SJCRH30 (cell line): ENCODE measurements at places on chromosomes 2 and 18.

GRCh38 chr2:232892221-232892620, 22.2 kb downstream of the SNORC start:
- DNase-seq: no peak

GRCh38 chr2:65660340-65660739, 227.9 kb upstream of the SPRED2 start:
- DNase-seq: no peak

DNA sequence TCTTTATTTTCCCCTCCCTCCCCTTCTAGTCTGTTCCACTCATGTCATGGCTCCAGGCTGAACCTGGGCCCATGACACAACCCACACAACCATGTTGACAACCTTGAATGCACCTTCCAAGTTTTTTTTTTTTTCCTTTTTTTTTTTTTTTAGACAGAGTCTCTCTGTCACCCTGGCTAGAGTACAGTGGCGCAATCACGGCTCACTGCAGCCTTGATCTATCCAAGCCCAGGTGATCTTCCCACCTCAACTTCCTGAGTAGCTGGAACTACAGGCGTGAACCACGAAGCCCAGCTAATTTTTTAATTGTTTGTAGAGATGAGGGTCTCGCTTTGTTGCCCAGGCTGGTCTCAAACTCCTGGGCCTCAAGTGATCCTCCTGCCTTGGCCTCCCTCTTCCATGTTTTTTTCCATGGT, 21.9 kb upstream of the ROCK2 start:
- DNase-seq: no peak

- DNase-seq: no peak
These were observed 47.9 kb downstream of the EML6 start for GRCh38 chr2:54771166-54771885.

GRCh38 chr2:109162999-109163398, 34.0 kb downstream of the SH3RF3 start:
- DNase-seq: peak; percentile 71

DNA sequence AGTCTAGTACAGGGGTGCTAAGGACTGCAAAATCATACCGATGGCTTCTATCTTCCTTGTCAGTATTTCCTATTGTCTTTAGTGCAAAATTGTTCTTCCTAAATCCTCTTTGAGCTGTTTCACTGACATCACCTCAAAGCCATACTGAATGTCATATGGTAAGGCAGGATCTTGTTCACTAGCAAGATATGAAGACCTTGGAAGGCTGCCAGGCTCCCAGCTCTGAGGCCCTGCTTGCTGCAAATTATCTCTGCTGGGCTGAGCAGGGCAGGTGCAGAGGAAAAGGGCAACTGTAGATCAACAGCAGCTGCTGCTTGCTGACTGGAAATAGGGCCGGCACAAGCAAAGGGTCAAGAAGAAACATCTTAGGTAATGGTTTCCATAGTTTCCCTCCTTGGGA, 58.2 kb downstream of the PMAIP1 start:
- DNase-seq: peak; percentile 94

GRCh38 chr2:178025551-178026185, 46.9 kb downstream of the PDE11A start:
- no peak for DNase-seq

DNA sequence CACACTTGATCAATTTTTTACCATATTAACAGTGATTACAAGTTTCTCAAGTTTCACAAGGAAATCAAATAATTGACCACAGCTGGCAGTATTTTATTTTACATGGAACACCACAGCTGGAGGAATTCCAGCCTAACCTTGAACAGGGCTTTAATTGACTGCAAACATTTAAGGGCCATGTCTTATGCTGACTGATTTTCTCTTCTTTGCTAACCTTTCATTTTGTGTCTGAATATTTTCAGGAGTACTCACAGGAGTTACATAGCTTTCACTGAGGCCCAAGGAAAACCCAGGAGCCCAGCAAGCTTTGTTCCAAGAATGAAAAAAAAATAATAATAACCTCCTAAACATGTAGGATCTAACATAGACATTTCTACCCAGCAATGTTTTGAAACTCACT, 49.6 kb downstream of the FRZB start:
- DNase-seq: no peak

GRCh38 chr2:101361522-101361921, 25.8 kb downstream of the CREG2 start:
- no peak for DNase-seq

DNA sequence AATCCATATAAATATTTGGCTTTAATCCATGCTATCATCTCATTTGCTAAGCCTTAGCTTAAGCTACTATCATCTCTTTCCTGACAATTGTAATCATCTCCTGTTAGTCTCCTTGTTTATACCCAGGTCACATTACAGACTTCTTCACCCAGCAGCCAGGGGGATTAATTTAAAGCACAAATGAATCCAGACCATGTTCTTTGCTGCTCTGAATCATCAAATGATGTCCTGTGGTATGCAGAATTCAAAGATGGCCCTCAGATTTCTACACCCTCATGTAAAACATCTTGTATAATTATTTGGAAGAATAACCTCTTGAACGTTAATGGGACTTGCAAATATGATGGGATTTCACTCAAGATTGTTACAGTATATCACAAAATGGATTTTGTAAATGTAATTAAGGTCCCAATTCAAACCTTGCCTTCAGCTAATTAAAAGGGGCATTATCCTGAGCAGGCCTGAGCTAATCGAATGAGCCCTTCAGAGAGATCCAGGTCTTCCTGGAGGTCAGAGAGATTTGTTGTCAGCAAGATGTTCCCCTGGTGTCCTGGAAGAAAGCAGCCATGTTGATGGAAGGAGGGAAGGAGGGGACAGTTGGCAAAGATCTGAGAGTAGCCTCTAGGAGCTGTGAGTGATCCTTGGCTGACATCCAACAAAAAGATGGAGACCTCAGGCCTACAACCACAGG, 241.1 kb upstream of the MMADHC start:
- DNase-seq: no peak

DNA sequence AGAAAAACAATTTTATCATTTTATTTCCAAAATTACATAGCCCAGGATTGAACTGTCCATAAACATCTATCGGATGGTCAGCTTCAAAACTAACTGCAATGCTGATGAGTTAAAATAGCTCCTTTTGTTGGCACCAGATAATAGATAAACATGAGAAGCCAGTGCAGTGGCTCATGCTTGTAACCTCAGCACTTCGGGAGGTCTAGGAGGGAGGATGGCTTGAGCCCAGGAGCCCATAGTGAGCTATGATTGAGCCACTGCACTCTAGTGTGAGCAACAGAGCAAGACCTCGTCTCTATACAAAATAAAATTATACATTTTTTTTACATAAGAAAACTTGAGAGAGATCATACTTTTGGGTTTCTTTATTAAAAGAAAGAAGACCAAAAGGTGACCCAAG, 34.6 kb upstream of the IMPA2 start:
- DNase-seq: peak; percentile 43

DNA sequence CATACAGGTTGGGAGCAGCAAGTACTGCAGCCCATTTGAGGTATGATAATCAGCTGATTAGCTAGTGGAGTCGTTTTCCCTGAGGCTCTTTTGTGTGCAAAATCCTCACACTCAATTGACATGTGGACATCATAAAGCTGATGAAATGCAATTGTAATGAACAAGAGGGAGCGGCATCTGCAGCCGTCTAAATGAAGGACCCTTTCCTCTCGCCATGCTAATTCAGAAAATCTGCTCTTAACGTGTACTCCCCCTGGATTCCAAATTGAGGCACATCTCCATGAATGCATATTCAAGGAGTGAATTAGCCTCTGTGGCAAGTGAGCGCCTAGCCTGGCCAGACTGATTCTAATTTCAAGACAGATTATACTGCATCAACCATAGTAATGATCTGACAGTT, 260.9 kb upstream of the ATP5MC3 start:
- DNase-seq: no peak

DNA sequence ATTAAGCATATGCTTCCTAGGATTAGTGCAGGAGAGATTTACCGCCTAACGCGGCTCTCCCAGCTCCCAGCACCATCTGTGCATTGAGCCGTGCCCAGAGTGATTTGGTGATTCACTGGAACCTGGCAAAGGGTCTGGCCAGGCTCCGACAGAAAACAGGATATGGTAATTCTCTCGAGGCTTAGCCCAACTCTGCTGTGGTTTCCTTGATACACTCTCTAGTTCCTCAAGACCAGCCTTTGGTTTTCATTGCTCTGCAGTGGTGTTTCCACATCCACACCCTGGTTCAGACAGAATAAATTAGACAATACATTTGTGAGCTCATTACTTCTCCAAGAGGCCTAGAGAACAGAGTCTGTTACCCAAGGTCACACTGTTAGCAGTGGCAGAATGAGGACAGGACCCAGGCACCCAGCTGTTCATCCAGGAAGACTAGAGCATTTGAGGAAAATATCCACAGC, 23.0 kb upstream of the SMAD2 start:
- DNase-seq: peak; percentile 50

- DNase-seq: no peak
These were observed 305.0 kb upstream of the ERBB4 start for GRCh38 chr2:212843409-212844199.

DNA sequence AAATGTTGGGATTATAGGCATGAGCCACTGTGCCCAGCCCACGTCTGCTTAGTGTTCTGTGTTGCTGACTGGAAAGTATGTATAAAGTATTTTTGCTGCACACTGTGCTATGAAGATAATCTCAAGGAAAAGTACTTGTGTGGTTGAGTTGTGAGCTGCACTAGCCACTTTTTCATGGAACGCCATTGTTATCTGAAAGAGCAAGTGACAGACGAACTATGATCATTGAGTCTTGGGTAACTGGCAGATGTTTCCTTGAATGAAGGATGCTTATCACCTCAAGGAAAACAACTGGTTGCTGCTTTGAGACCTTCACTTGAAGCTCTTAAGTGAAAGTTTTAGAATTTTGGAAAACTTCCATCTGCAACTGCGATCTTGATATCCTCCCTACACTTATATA, 82.2 kb upstream of the KCTD1 start:
- no peak for DNase-seq

- no peak for DNase-seq
These were observed 6.0 kb upstream of the MROH2A start for GRCh38 chr2:233772153-233772552.

DNA sequence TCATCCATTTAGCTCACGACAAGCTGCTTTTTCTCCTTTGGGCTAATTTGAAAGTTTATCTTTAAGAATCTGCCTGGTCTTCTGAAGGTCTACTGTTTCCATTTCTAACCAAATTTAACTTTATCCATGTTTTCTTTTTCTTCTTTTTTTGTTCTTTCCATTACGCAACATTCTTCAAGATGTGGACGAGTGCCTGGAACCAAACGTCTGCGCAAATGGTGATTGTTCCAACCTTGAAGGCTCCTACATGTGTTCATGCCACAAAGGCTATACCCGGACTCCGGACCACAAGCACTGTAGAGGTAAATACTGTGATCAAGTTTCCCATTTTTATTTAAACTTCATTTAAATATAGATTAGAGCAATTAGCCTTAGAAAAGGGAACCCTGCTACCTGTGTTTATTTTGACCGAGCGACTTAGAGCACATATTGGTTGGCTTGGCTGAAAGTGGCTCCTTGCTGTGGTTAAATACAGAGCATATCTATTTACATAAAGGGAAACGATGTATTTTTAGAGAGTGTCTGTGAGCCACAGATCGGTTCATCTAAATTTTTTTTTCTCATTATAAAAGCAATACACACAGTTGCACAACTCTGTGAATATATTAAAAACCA, 183.4 kb upstream of the RASGRP3 start:
- DNase-seq: no peak

DNA sequence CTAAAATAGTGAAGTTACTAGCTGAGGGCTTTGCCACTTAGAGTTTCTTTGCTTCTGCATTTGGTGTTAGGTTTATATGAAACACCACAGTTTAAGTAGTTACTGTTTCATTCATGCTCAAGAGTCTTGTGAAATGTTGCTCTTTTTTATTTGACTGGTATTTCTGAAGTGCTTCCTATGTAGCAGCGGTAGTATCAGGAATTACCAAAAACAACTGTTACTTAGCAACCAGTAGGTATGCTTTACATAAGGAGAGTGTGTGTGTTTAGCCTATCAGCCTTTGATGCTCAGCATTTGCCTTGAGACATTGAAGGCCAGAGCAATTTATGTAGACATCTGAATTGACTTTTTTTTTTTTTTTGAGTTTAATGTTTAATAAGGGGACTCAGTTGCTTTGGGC, 3.6 kb downstream of the DIS3L2 start:
- DNase-seq: no peak

- no peak for DNase-seq
These were observed 67.3 kb downstream of the ACKR3 start for GRCh38 chr2:236636714-236637470.

DNA sequence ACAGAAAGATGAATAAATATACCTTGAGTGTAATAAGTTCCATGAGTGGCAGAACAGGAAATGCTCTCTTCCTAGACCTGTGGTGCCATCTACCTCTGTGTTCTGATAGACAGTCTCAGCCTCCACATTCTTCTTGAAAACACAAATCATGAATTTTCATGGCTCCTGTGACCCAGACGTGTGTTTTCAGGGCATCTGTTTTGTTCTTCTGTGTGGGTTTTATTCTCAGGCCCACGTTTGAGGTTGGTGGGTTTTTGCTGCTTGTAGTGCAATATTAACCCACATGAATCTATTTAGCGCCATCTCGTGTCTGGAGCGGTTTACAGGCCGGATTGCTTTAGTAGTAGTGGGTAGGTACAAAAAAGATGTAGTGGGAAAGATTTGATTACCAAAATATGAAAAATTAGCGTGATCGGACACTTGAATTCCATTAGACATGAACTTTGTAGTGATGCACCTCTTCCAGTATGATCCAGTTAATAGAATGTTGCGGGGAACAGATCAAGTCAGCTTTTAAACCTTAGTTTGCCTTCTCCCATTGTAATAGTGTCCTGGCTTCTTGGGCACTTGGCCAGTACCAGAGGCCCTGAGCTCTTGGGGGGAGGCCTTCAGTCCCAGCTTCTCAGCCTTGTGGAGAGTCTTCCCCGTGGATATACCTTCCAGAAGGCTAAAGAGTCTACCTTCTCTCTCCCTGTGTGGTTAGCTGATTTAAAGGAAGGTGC, 256.5 kb downstream of the TPGS2 start:
- DNase-seq: peak; percentile 37

GRCh38 chr2:215794829-215795546, 218.4 kb downstream of the MREG start:
- DNase-seq: no peak

DNA sequence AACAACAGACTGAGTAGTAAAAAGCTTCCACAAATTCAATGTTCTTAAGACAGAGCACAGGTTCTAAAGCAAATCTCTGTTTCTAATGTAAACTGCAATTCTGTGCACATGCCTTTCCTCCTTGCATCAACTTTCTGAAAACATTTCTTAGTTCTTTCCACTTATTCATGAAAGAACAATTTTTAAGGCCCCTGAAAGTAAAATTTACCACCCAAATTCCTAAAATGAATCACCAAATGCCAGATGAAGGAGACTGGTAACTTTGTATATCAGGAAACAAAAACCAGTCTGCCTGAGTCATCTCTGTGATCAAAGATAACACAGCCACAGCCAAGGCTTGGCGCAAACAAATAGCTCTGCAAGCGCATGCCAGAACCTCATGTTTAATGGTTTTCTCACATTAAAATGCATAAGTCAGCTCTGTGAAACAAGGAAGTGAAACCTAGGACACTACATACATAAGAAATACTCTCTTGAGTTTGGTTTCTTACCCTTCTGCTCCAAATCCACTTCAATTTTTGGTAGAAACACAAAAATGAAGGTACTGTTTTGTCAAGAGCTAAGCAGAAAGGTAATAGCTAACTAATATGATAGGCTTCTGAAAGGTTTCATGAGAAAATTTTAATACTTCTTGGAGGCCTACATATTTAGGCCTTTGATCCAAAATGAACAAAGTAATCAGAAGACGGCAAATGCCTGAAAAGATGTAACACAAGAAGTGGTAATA, 169.4 kb downstream of the THADA start:
- DNase-seq: peak; percentile 30

GRCh38 chr2:10646153-10646552, 43.6 kb downstream of the NOL10 start:
- DNase-seq: peak; percentile 24

GRCh38 chr2:36800381-36800780, 103.9 kb downstream of the VIT start:
- DNase-seq: no peak
